Thymus (tissue), 14 donors: ENCODE measurements at places on chromosomes 13 and 19. TPM values are rescaled to one million over a fixed set of nuclear protein-coding genes. Genes with fewer than 3 reads are reported as not detected.

ZNF541 gene
- total RNA-seq, result 0.14 TPM

TMC4 gene
- total RNA-seq, result 2.1 TPM

NECTIN2 gene
- total RNA-seq, result 11.2 TPM

PCID2 gene
- total RNA-seq, result 53.6 TPM

KASH5 gene
- total RNA-seq, result 0.09 TPM

SAMD4B gene
- total RNA-seq, result 11.7 TPM

IL4I1 gene
- total RNA-seq, result 8.6 TPM

CSNK1A1L gene
- not detected for total RNA-seq

ZNF559 gene
- 27.7 TPM for total RNA-seq

PSG6 gene
- total RNA-seq, result not detected

ZNF836 gene
- 13.1 TPM for total RNA-seq

TMPRSS9 gene
- total RNA-seq, result 0.09 TPM

CYP2F1 gene
- total RNA-seq, result not detected

EBI3 gene
- 5.7 TPM for total RNA-seq
